Chondrocyte (in vitro differentiated cells): ENCODE measurements at places on chromosomes 12 and 14. TPM values are rescaled to one million over a fixed set of nuclear protein-coding genes. Genes with fewer than 3 reads are reported as not detected.

GRCh38 chr12:80485222-80485987 lies 41.4 kb downstream of the PTPRQ start:
- DNase-seq, result no peak

GRCh38 chr14:77544571-77544970 lies 46.0 kb upstream of the ISM2 start:
- DNase-seq, result no peak

DNA sequence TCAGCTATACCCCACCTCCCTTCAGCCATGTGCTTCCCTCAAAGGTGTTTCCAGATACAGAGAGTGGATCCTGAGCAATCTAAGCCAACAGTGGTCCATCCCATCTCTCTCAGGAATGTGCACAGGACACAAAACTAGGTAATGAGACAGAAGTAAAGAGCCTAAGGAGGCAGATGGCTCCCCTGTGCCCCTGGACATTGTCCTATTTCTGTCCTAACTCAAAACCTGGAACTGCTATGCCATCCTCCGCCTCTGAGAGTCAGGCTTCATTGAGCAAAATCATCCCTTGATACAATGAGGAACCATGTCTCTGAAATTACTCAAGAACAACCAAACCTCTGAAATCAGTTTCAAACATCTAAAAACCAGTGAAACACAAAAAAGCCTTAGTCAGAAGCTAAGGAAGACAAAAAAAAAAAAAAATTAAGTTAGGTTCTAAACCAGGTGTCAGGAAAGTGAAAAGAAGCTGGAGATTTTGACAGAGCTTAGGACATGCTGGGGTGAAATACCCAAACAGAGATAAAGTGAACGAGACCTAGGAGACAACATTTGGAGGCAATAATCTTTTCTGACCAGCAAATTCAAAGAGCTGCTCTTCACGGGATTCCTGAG lies 200.3 kb upstream of the PLEKHG7 start:
- DNase-seq, result no peak

DNA sequence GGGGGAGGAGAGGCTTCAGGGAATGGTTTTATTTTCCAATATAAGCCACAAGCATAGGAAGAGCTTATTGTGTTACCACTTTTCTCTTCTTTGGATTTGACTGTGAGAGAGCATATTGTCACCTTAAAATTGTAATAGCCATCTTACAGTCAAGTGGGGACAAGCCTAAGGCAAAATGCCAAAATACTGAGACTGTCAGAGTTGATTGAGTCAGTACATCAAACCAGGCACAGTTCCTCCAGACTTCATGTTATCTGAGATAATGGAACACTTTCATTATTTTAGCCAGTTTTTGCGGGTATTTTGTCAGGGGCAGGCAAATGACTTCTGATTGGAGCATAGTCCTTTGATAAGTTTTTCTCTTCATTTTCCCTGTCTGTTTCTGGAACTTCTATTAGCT lies 19.5 kb upstream of the NUBPL start:
- no peak for DNase-seq

DNA sequence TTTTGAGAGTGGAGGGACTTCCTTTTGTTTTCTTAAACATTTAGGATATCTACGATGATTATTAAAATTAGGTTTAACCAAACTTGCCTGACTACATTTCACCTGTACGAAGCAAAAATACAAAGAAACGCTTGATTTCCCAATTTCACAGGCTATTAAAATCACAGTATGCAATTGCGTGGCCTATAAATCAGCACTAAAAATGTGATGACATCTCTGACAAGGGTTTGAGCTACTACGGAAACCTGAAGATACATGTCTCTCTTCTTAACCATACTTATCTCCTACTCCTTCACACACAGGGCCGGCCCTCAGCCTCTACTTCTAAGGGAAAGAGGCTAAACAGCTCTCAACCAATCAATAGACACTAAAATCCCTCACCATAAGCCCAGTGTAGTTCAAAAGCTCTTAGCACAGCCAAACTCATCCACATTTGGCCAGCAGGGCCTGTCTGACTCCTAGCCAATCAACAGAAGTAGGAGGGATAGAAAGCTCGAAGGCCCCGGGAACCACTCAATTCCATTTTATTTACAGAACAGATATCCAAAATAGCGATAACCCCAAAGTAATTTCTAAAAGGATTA lies 137.3 kb downstream of the FOXN3 start:
- DNase-seq, result no peak

DICER1 gene
- 61.2 to 63.3 TPM (median 61.7 TPM) in 3 replicates for total RNA-seq

KLRC2 gene
- not detected in 3 replicates for total RNA-seq

VRTN gene
- not detected in 3 replicates for total RNA-seq
